ENCODE measurements at places on chromosomes 2 and 18.

GRCh38 chr2:88933091-88933490 is 241.6 kb downstream of the RPIA start:
- no peak for DNase-seq

DNA sequence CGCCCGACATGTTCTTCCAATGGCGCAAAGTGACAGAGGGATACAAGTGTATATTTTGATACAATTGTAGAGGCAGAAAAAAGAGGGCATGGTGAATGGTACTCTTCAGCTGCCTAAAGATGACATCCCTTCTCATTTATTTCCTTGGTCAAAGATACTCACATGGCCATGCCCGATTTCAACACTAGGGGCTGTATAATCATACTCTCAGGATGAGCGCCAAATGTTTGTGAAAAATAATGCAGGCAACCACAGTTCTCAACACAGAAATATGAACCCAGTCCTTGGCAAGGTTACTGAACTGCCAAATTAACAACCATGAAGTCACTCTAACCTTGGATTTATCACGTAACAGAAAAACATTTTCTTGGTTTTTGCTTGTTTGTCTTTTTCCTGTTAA is 204.4 kb downstream of the CCDC102B start:
- DNase-seq = no peak

GRCh38 chr2:162301151-162301804 is 17.2 kb downstream of the IFIH1 start:
- no peak for DNase-seq

GRCh38 chr2:236581546-236581945 is 11.9 kb downstream of the ACKR3 start:
- DNase-seq = no peak

DNA sequence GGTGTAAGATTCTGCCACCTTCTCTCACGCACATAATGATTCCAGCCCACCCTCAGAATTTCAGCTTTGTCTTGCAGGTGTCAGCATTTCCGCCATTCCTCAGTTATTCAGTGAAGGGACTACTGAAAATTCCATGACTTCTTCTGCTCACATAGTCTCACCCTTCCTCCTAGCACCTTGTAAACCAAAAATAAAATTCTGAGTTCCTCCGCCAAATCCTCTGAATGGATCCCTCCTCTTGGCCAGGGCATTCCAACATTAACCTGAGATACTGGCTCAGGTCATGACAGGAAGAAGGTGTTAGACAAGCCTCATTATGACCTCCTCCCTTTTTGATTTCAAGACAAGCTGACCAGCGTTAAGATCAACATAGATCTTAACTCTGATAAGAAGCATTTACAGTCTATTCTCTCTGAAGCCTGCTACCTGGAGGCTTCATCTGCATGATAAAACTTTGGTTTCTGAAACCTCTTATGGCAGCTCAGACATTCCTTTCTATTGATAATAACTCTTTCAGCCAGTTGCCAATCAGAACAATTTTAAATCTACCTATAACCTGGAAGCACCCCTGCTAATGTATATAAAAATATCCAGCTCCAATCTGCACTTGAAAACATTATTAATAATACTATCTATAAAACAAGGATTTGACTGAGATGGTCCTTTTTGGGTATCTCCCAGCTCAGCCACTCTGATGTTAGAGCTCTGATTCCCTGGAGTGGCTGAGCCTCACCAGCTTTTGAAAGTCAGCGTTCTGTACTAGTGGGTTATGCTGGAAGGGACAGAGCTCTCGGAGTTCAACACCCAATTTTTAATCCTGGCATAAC is 136.4 kb upstream of the APCDD1 start:
- no peak for DNase-seq

- no peak for DNase-seq
These were observed 282.2 kb upstream of the ATP5MC3 start for GRCh38 chr2:175463589-175464310.

DNA sequence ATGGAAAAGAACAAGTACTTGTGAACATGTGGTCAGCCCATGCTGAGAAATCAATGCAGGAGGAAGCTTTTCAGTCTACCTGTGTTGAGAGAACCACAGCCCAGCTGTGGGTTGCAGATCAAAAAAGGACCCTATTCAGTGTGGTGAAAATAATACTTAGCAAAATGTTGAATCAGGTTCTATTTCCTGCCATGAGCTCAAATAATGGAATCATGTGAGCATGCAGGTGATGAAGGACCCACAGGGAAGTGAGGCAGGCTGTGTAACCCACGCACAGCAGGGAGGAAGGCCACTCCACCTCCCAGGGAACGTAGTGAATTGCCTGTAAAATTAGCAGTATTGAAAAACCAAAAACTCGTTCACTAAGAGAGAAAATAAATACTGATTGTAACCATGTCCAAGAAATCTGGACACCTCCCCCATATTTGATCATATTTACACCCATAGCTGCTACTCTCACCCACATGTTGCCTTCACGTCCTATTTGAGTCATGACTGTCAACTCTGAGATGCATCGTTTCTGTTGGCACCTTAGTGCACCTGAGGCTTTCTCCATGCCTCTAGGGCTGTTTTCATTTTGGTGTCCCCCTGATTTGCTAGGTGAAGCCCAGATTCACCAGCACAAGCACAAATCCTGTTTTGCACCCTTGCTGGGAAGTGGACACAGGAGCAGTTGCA is 20.5 kb upstream of the BCL2L11 start:
- DNase-seq = no peak

Data from activated naive CD4-positive, alpha-beta T cell (primary cell).